T-cell (primary cell): ENCODE measurements at places on chromosomes 6 and 20.

DNA sequence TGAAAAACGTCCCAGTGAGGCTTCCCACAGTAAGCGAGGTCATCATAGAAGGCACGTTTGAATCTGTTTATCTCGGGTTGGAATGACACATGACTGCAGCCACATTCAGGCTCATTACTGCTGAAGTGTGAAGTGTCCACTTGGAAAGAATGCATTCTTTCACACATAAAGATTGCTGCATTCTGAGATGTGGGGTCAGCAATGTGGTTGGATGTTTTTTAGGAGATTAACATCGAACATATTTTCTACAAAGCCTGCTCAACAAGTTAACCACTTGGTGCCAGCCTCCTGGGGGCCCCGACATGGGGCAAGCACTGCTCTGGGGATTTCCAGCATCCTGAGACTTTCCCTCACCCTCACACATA, 79.9 kb downstream of the BMP6 start:
- no peaks in the 10 kb centered on the region for H3K27me3 ChIP-seq
- no peaks in the 10 kb centered on the region for H3K36me3 ChIP-seq
- no peak for DNase-seq
- no peak overlapping the region for H3K4me3 ChIP-seq
- no peak overlapping the region for H3K27ac ChIP-seq

DNA sequence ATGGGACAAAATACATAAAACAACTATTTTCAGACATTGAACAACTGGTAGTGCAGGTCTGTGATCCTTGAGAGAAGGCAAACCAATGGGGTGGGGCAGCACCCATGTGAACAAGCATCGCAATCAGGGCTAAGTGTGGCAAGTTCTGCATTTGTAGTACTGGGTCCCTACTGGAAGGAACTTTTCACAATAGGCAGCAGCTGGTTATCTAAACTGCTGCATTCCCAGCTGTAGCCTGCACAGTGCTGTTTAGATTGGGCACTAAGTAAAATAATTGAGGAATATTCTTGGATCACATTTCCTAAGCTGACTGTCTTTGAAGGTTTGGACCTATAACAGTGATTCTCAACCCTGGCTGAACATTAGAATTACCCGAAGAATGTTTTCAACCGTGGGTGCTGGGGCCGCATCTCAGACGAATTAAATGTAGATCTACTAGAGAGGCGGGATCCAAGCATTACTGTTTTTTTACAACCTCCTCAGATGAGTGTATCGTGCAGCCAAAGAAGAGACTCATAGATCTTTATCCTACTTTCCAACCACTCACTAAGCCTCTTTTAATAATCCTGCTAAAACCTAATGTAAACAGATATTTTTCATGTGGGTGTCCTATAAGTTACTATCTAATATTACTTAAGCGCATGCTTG, 12.4 kb upstream of the MAP3K4 start:
- no peak for DNase-seq
- no peaks in the 10 kb centered on the region for H3K36me3 ChIP-seq
- H3K27ac ChIP-seq: no peak overlapping the region
- peaks cover 4% of the 10 kb centered on the region for H3K27me3 ChIP-seq
- H3K4me1 ChIP-seq: no peaks in the 10 kb centered on the region

DNA sequence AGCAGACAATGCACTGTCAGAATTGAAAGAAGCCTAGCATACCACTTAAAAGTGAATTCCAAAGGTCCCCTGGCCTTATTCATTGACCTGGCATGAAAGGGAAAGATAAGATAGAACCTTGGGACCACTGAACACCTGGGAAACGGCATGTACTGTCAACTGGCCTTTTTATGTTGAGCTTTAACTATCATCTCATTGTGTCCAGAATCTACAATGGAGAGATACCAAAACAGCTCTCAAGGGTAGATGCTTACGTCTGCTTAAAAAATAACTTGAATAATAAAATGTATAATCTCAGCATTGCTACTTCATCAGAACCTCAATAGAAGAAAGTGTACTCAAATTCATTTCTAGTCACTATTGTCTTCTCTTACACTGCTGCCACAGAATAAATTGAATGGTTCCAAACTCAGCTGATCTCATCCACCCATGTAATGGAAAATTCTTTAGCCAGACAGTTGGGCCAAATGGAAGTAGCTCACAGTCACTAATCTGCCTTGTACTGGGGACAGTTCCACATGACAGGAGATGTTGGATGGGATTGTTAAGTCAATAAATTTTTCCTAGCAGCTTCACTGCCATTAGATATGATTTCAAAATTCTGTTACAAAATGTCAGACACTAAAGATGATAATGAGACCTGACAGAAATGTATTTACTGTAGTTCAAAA, 93.8 kb downstream of the MLIP start:
- H3K36me3 ChIP-seq: no peaks in the 10 kb centered on the region
- H3K27ac ChIP-seq: no peak overlapping the region
- no peak overlapping the region for H3K4me3 ChIP-seq
- DNase-seq: no peak
- H3K4me1 ChIP-seq: no peaks in the 10 kb centered on the region
- H3K27me3 ChIP-seq: no peaks in the 10 kb centered on the region

DNA sequence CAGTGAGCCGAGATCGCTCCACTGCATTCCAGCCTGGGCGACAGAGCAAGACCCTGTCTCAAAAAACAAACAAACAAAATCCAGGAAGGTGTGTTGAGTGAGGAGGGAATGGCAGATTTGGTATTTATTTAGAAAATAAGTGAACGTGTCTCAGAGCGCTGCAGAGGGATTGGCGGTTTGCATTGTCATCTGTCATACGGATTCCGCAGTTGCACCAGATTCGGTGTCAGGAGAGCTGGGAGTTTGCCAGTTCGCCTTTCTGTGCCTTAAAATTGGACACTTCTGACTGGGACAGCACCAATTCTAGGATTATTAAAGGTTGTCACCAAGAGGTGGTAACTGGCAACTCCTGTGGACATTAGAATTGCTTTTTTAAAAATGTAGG, 912 bp downstream of the SNRNP48 start:
- H3K4me3 ChIP-seq: peak overlapping the region; percentile 89
- no peaks in the 10 kb centered on the region for H3K27me3 ChIP-seq
- no peak overlapping the region for H3K27ac ChIP-seq
- H3K4me1 ChIP-seq: peaks cover 8% of the 10 kb centered on the region
- H3K36me3 ChIP-seq: no peaks in the 10 kb centered on the region

- no peaks in the 10 kb centered on the region for H3K27me3 ChIP-seq
- H3K27ac ChIP-seq: peak overlapping the region; percentile 93
- no peak overlapping the region for H3K4me3 ChIP-seq
- H3K4me1 ChIP-seq: peaks cover 71% of the 10 kb centered on the region
- H3K36me3 ChIP-seq: no peaks in the 10 kb centered on the region
- DNase-seq: no peak
Measured at GRCh38 chr6:142851601-142852000, 93.4 kb downstream of the HIVEP2 start.

- no peaks in the 10 kb centered on the region for H3K27me3 ChIP-seq
- peaks cover 3% of the 10 kb centered on the region for H3K36me3 ChIP-seq
- H3K4me1 ChIP-seq: no peaks in the 10 kb centered on the region
Measured at GRCh38 chr20:49685161-49685601, 28.5 kb downstream of the B4GALT5 start.

GRCh38 chr20:2176946-2177345, 75.3 kb downstream of the STK35 start:
- H3K4me1 ChIP-seq: no peaks in the 10 kb centered on the region
- no peak overlapping the region for H3K4me3 ChIP-seq
- DNase-seq: no peak
- peaks cover 30% of the 10 kb centered on the region for H3K27me3 ChIP-seq

DNA sequence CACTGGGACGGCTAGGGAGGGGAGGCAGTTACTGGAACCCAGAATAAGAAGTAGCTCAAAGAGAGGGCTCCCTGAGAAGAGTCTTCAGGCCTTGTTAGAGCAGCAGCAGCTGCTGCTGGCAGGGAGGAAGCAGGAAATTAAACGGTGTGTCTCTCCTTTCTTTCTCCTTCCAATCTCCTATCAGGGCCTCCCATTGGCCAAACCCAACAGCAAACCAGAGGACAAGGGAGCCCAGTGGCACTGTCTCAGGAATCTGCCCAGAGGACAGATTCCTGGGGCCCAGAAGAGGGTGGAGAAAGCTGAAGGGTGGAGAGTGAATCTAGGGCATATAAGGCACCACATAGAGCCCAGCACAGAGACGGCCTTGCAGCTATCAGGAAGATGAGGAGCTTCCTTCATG, 10.2 kb downstream of the BTN3A1 start:
- H3K27ac ChIP-seq: no peak overlapping the region
- no peak overlapping the region for H3K4me3 ChIP-seq
- no peaks in the 10 kb centered on the region for H3K27me3 ChIP-seq
- H3K36me3 ChIP-seq: peaks cover 69% of the 10 kb centered on the region

GRCh38 chr20:11716239-11716944, 201.3 kb upstream of the BTBD3 start:
- H3K27me3 ChIP-seq: no peaks in the 10 kb centered on the region
- no peaks in the 10 kb centered on the region for H3K4me1 ChIP-seq
- no peaks in the 10 kb centered on the region for H3K36me3 ChIP-seq
- no peak overlapping the region for H3K4me3 ChIP-seq

GRCh38 chr6:107047807-107048206, 19.8 kb downstream of the MTRES1 start:
- no peak overlapping the region for H3K27ac ChIP-seq
- H3K36me3 ChIP-seq: peaks cover 26% of the 10 kb centered on the region
- no peak overlapping the region for H3K4me3 ChIP-seq

- no peak overlapping the region for H3K27ac ChIP-seq
- H3K4me1 ChIP-seq: no peaks in the 10 kb centered on the region
- no peak for DNase-seq
- peaks cover 5% of the 10 kb centered on the region for H3K27me3 ChIP-seq
- H3K4me3 ChIP-seq: no peak overlapping the region
Measured at GRCh38 chr6:157329829-157330228, 6.5 kb upstream of the TMEM242 start.

DNA sequence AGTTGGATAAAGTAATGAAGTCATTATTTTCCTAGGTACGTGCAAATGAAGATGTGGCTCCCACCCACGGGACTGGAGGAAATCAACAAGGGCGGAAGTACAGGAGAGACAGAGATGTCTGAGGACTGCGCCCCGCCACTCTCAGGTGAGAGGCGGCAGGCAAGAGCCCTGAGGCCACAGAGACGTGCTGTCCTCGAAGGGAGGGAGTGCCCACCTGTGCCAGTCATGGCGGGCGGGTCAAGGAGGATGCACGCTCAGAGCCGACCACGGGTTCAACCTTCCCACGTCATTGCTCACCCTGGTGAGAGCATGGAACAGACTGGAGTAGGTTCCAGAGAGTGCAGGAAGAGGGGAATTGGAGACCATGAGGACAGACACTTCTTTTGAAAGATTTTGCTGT, 12.7 kb downstream of the CST8 start:
- H3K36me3 ChIP-seq: no peaks in the 10 kb centered on the region
- no peak for DNase-seq
- H3K27ac ChIP-seq: no peak overlapping the region
- H3K4me1 ChIP-seq: no peaks in the 10 kb centered on the region
- no peak overlapping the region for H3K4me3 ChIP-seq
- H3K27me3 ChIP-seq: no peaks in the 10 kb centered on the region

DNA sequence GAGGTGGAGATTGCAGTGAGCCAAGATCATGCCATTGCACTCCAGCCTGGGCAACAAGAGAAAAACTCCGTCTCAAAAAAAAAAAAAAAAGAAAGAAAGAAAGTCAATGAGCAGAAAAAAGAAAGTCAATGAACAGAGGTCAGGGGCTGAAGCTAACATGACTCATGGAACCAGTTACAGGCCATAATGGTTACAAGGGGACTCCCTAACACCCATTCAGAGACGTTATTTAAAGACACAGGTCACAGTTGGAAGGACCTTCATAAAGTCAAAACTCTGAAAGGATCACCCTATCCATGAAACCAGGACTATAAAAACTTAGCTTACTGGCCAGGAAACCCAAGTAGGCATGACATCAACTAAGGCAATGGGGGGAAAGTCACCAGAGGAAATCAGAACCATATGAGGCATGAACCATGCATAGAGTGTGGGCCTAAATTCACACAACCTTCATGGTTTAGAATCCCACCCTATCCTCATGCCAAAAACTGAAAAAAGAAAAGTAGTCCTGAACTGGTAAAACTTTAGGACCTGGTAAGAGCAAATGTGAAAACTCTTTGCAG, 18.2 kb downstream of the FBXL4 start:
- H3K27me3 ChIP-seq: no peaks in the 10 kb centered on the region
- no peak overlapping the region for H3K27ac ChIP-seq
- no peak overlapping the region for H3K4me3 ChIP-seq
- peaks cover 20% of the 10 kb centered on the region for H3K36me3 ChIP-seq

GRCh38 chr20:10682939-10683338, 9.1 kb upstream of the JAG1 start:
- DNase-seq: no peak
- H3K27ac ChIP-seq: no peak overlapping the region
- H3K4me1 ChIP-seq: no peaks in the 10 kb centered on the region
- no peak overlapping the region for H3K4me3 ChIP-seq
